Stimulated activated CD8-positive, alpha-beta memory T cell treated with anti-CD3 and anti-CD28 coated beads, Interleukin-2, amount 100 ng/mL, for 1 hour (primary cell): ENCODE measurements at places on chromosomes 11 and 22.

GRCh38 chr11:61588728-61589191, 7.9 kb upstream of the SYT7 start:
- DNase-seq = no peak

GRCh38 chr11:47415091-47415854, 6.9 kb downstream of the SLC39A13 start:
- DNase-seq = no peak

GRCh38 chr11:64218628-64219353, 7.2 kb downstream of the TRPT1 start:
- DNase-seq = no peak

- DNase-seq = no peak
Observed at GRCh38 chr22:23278883-23279675, 98.8 kb downstream of the BCR start.

- no peak for DNase-seq
Observed at GRCh38 chr11:87391496-87391895, 353.8 kb downstream of the TMEM135 start.

GRCh38 chr11:8717876-8718753, 35.5 kb downstream of the RPL27A start:
- DNase-seq = no peak

DNA sequence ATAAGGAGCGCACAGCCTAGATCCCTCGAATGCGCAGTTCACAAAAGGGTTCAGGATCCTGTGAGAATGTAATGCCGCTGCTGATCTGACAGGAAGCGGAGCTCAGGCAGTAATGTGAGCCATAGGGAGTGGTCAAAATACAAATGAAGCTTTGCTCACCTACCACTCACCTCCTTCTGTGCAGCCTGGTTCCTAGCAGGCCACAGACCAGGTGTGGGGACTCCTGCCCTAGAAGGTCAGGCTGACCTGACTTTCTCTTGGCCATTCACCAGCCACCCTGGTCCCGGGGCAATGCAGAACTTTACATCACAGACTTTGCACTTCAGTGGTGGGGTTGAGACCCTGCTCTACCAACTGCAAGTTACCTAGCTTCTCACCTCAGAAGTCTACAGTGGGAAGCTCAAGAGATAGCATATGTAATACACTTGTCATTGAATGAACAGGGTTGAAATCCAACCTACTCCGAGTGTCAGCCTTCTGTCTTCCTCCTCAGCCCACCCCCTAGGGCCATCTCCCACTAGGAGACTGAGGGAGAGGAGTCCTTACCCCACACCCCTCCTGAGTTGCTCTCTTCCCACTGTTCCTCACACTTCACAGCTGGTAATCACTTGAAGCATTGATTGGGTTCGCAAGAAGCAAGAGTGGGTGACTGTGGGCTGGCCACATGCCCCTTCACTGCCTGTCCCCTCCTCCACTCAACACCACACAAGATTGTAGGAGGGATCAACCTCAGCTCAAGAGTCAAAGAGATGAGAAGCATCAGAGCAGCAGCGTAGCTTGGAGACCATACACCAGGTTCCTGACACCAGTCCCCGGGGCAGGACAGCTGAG, 2.0 kb upstream of the KCNJ1 start:
- no peak for DNase-seq

DNA sequence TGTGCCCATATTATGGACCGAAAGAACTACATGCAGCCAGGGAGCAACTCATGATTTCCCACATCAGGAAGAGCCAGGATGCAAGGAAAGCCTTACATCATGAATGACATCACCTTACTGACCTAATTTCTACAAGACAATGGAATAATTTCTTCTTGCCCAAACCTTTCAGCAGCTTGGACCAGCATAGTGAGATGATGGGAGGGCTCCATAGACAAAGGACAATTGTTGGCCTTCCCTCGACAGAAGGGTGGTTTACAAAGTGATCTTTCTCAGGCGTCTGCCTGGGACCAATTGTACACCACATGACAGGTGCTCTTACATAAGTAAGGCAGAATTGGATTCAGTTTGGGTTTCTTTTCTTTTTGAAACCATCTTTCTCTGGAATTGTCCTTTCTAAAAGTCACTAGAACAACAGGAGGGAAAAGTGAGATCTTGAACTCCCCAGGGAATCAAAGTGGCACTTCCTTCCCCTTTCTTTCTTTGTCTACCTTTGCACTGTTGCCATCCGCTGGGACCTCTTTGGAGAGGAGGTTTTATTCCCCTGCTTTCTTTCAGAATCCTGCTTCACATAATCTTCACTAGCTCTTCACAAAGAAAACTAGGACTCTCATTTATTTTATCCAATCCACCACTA, 51.7 kb upstream of the PAK1 start:
- no peak for DNase-seq

- no peak for DNase-seq
Observed at GRCh38 chr11:73715541-73715940, 45.3 kb downstream of the RAB6A start.

DNA sequence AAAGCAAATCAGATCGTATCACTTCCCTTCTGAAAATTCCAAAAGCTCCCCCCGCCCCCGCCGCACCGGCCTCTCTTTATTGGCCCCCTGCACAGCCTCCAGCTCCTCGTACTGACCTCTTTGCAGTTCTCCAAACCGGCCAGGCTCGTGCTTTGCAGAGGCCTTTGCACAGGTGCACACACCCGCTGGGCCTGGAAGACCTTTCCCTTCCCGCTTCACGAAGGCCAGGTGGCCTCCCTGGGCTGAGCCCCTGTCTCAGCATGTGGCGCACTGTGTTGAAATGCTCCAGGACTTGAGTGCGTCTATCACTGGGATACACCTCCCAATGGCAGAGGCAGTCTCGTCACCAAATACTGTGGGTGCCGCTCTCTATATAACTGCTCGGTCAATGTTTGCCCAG, 13.2 kb upstream of the ADA2 start:
- DNase-seq = no peak

- no peak for DNase-seq
Observed at GRCh38 chr11:36876266-36876665, 278.2 kb upstream of the RAG2 start.

DNA sequence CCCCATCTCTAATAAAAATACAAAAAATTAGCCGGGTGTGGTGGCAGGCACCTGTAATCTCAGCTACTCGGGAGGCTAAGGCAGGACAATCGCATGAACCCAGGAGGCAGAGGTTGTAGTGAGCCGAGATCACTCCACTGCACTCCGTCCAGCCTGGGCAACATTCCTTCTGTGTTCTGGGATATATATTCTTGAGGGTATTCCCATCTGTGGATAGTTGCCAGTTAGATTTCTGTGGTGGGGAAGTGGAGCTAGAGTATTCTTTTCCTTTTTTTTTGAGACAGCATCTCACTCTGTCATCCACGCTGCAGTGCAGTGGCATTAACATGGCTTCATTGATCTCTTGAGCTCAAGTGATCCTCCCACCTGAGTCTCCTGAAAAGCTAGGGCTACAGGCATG, 9.1 kb upstream of the ZNF74 start:
- DNase-seq = no peak

DNA sequence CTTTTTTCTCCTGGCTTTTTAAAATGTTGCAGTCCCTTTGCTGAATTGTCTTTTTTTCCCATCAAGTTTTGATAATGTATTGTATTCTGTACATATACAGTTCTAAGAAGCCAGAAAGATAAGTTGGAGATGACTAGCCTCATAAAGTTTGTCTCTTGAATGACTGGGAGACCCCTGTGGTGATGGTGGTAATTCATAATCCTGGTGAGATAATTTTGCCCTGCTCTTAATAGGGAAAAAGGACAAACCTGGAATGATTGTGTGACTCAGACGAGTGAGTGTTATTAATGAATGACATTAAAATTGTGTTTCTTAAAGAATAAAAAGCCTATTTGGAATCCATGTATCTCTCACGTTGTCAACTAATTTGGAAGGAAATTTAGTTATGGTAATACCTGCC, 1.2 kb downstream of the HIKESHI start:
- no peak for DNase-seq

DNA sequence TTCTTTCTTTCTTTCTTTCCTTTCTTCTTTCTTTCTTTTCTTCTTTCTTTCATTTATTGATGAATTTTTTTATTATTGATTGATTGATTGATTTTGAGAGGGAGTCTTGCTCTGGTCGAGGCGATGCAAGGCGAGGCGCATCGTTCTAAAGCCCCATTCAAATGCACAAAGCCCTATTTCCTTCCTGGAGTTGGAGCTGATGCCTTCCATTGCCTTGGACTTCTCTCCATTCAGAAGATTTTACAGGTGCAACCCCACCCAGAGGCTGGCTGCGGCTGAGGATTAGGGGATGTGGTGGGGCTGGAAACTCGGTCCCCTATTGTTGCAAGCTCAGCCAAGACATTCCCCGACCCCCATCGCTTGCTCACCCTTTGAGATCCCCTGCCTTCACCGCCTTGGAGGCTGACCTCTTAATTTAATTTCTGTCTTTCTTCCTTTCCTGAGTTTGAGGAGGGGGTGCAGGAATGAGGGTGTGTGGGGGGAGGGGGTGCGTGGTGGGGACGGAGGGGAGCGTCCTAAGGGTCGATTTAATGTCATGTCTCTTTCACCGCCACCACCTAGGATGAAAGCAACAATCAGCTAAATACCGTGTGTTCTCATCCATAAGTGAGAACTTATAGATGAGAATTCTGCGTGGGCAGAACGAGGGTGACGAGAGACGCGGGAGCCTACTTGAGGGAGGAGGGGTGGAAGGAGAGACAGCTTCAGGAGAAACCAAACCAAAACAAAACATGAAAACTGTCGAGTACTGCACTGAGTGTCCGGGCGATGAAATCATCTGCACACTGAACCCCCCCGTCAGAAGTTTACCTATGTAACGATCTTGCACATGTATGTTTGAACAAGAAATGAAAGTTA, 3913.9 kb upstream of the OR11H1 start:
- no peak for DNase-seq

DNA sequence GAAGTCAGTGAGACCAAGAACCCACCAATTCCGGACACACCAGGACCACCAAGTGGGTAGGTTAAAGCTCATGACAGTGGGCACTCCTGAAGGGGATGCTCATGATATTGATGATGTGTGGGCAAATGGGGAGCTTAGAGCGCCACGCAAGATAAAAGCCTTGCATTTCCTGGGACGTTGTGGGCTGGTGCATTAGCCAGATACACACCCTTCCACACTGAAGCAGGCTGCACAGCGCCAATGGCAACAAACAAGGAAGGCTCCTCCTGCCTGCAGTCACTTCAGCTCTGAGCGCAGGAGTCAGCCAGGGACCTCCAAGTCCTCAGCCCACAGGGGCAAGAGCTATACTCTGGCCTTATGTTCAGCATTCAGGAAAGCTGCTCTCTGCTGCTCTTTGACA, 20.6 kb downstream of the TMEM218 start:
- DNase-seq = no peak

DNA sequence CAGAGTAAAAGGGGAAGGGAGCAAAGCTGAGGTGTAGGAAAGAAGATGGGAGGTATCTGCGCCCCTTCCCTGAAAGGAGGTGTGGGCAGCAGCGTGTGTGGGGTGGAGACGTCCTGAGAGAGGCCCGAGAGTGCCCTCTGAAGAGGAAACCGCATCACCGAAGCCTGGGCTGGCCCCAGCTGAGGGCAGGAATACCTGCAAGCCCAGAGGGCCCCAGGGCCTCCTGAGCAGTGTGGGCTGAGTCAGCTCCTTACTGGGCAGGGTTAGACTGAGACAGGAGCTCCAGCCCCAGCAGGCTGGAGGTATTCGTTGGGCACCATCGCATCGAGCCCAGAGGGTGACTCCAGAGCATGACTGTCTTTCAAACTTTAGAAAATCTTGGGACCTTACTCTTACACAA, 534.0 kb upstream of the B3GAT1 start:
- no peak for DNase-seq

- DNase-seq = no peak
Observed at GRCh38 chr11:44065161-44065661, 859 bp upstream of the ACCS start.

DNA sequence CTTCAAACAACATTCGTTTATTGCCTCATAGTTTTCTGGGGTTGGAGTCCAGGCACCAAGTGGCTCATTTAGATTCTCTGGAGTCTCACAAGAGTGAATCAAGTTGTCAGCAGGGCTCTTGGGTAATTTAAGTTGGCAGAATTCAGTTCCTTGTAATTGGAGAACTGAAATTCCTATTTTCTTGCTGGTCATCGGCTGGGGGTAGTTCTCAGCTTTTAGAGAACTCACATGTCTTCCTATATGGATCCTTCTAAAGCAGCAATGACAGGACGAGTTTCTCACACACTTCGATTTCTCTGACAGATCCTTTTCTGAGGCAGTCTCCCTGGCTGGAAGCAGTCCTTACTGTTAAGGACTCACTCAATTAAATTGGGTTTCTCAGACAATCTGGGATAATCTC, 17.3 kb upstream of the OOSP4B start:
- DNase-seq = no peak

DNA sequence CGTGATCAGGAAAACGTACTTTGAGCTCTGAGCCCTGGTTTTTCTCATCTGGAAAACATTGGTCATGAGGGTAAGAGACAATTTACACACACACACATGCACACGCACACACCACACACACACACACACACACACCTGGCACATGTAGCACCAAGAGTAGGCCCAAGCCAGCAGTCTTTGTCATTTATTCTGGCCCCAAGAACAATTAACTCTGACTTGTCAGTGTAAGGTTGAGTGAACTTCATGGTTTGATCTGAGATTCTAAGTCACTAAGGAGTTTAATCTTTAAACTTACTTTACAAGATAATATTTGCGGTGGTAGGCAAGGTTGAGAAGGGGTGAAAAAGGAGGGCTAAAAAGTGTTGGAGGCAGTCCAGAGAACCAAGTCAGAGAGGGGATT, 44.1 kb downstream of the MMP20 start:
- DNase-seq = no peak

DNA sequence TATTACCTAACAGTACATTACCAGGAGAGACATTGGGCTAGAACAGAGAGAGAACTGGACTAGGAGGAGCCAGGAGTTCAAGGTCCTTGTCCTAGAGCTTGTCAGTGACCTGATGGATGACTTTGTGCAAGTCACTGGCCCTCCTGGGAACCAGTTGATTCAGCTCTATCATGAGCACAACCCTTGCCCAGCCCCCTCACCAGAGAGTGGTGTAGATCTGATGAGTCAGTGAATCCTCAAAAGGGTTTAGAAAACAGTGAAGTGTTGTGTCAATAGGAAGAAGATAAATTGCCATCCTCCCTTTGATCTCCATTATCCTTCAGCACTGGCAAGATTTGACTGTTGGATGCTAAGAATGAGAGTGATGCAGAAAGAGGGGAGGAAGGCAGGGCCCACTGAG, 24.3 kb downstream of the NEU3 start:
- no peak for DNase-seq

DNA sequence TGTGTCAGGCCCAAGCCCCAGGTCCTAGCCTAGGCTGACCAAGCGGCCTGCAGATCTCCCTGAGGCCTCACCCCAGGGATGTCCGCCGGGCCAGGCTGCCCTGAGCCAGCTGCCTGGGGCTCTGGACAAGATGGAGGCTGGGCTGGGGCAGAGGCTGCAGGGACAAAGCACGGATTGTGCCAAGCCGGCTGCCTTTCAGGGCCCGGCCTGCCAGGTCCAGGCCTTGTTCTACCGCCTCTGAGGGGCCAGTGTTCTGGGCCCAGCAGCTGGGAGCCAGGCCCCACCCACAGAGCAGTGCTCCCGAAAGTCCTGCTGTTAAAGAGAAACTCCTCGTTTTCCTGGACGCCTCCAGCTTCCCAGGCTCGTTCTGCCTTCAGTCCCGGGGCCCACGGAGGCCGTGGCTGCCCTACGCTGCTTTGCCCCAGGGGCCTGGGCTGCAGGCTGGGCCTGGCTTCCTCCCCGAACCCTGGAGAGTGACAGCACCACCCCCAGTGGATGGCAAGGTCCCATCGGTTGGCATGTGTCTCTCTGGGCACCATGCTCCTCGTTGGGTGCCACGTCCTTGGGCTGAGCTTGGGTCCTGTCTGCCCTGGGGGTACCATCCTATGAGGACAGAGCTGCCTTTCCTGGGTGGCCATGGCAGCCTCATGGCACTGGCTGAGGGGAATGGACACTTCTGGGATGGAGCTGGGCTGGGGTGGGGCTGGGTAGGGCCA, 7.6 kb downstream of the BRSK2 start:
- no peak for DNase-seq
